ENCODE measurements at places on chromosomes 3 and 15.

GRCh38 chr3:62373714-62374333, 474 bp upstream of the FEZF2 start:
- no peak for DNase-seq

GRCh38 chr3:45011756-45012508, 14.2 kb upstream of the CLEC3B start:
- DNase-seq = no peak

DNA sequence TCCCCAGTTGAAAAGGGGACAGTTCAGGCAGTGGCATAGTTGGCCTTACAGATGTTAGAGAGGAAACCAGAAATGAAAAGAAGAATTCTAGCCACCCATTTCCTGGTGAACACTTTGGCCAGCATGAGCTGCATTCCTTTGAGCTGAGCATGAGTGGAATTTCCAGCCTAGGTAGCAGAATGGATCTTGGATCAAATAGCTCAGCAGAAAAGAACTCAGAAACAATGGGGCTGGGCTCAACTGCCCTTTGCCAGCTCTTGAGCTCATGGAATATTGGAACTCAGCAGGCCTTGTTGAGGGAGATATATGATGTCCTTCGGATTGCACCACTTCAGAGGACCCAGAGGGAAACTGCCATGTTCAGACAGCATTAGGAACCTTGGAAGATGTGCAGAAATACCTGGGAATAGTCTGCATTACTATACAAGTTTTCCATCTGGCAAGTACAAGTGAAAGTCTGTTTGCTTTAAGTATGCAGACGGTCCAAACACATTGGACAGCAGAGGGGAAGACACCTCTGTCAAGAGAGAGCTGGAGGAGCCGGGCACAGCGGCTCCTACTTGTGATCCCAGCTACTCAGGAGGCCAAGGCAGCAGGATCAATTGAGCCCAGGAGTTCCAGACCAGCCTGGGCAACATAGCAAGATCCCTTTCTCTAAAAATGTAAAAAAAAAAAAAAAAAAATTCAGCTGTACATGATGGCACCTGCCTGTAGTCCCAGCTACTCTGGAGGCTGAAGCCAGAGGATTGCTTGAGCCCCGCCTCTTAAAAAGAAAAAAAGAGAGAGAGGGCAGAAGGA, 3.1 kb upstream of the CDV3 start:
- DNase-seq = no peak

- DNase-seq = no peak
These were observed 148.9 kb upstream of the TBC1D5 start for GRCh38 chr3:17891139-17891856.

GRCh38 chr3:31210068-31210645, 315.7 kb upstream of the GADL1 start:
- no peak for DNase-seq

DNA sequence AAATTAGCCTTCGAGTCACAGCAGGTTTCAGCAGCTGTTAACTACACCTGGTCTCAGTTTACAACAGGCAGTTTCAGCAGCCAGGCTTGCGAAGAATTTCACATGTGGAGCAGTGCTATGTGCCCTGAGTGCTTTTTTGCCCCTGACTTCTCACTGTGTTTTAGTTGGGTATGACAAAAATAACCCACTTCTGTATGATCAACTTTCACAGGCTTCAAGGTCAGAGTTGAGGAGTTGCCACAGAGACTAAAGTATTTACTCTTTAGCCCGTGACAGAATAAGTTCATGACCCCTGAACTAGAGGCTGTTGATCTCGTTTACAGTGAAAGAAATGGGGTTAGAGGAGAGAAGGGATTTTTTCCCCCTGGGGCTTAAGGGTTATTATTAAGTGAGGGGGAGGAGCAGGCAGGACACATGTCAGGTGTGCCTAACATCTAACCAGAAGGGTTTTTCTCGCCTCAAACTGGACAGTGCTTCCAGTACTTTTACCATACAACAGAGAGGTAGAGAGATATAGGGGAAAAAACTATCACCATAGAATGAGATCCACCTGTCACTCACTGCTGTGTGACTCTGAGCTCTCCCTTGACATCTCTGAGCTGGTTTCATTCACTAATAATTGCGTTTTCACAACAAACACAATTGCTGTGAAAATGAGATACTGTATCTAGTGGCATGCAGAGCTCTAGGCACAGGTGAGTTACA, 14.0 kb upstream of the TOPBP1 start:
- DNase-seq = no peak

DNA sequence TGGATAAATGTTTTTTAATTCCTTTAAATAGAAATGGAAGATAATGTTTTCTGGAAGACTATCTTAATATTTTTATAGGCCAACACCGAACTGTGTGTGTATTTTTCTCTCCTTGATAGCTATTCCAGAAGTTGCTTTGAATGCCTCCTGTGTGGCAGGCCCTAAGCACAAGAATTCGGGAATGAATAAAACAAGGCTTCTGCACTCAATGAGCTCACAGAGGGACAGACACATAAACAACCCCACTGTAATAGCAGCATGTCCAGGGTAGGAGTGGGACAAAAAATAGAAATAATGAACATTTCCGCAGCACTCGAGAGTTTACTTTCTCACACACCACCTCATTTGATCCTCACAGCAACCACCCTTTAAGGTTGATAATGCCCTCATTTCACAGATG, 18.0 kb downstream of the SRGAP3 start:
- DNase-seq = no peak

GRCh38 chr3:4757575-4758248, 221.5 kb upstream of the BHLHE40 start:
- no peak for DNase-seq

DNA sequence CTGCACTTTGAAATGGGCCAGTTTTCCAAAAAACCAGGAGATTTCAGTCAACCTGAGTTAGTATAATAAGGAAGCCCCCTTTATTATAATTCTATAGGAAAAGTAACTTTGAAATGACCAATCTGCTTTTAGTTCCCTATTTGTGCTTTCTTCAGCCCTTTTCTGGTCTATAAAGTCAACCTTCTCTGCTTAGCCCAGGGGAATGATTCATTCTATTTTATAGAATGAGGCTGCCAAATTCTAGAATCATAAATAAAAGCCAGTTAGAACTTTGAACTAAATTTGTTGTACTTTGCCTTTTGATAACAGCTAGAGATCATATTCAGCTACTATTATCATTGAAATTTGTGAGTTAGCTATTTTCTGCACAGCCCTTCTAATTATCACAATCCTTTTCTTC, 24.7 kb downstream of the CIP2A start:
- DNase-seq = peak; percentile 10

DNA sequence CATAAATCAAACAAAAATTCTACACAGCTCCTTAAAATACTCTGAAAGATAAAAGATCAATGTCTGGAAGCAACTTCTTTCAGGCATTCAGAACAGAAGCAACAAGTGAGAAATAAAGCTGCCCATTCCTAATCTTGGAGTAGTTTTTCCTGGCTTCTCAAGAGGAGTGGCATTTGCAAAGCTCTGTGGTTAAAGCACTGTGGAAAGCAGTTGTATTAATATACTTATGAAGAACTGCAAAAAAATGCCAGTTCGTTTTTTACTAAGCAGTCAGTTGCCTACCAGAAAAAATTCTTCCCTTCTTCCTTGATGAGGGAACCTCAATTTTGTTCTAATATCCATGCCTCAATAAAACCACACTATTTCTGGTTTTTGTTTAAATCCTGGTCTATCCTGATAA, 197.8 kb downstream of the TNIK start:
- no peak for DNase-seq

GRCh38 chr3:148221303-148221702, 476.4 kb upstream of the AGTR1 start:
- no peak for DNase-seq

DNA sequence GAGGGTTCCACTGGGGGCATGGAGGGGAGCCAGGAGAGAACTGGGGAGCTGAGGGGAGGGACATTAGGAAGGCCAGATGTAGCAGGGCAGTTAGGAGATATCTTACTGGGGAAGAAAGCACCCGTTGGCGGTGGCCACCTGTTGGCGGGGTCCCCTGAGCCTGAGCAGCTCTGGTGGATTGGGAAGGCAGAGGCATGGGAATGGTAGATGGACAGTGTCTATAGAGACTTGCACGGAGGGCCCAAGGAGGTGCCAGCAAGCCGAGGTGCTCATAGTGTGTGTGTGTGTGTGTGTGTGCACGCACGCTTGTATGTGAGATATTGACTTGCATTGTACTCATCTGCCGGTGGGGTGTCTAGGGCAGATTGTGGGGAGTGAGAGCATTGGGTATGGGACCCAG, 179.0 kb downstream of the APBA2 start:
- DNase-seq = no peak

GRCh38 chr3:182063742-182064141, 352.0 kb downstream of the SOX2 start:
- no peak for DNase-seq

GRCh38 chr3:120438665-120439370, 12.0 kb downstream of the FSTL1 start:
- DNase-seq = no peak

- DNase-seq = no peak
These were observed 91.6 kb downstream of the FSIP1 start for GRCh38 chr15:39690881-39691634.

GRCh38 chr3:101279162-101279561, 41.2 kb downstream of the IMPG2 start:
- DNase-seq = no peak

DNA sequence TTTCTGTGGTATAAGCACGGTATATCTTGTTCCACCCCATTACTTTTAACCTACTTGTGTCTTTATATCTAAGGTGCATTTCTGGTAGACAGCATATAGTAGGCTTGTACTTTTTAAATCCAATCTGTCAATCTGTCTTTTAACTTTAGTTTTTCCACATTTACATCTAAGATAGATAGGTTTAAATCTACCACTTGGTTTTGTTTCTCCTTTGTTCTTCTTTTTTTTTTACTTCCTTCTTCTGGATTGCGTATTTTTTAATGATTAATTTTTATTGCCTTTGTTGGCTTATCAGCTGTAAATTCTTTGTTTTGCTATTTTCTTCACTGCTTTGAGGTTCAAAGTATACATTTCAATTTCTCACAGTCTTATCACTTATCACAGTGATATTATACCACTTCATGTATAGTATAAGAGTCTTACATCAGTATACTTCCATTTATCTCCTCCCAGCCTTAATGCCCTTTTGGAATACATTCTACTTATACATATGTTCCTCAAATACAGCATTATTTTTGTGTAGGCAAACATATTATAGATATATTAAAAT, 31.0 kb downstream of the IQCB1 start:
- no peak for DNase-seq

- DNase-seq = no peak
These were observed 74.6 kb downstream of the ARRDC4 start for GRCh38 chr15:98035134-98035533.

DNA sequence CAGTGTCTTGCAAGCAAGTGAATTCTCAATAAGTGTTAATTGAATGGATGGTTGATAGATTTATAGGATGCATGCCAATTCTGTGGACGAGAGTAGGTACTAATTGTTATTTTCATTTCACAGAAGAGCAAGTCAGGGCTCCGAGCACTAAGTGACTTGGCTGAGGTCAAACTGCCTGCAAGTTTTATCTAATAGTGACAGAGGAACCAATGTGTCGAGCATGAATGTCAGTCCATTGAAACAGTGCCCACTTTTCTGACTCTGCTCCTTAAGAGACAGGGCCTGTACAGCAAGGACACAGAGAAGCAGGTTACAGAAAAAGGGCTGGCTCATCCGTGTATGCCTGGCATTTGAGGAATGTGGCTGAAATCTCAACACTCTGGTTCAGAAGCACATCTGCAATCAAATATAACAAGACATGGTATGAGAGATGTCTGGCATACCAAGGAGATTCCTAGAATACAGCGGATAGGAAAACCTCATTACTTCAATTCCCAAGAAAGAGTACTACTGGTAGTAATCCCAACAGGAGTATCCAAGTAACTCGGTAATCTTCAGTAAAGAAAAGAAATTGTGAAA, 6.0 kb upstream of the B3GNT5 start:
- DNase-seq = no peak

DNA sequence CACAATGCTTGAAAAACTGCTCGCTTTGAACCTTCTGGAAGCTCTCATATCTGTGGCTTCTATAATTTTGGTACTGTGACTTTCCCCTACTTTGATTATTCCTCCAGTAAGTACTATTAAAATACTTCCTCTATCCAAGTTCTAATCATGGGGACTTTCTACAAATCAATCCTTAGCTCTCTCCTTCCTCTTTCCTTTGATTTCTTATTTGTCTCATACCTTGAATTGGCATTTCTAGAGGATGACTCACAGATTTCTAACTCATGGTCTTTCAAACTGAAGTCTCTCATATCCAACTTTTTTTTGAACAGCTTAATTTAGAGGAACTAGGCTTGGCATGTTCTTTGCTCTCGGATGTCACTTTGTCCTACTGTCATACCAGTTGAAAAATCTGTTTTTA, 241.8 kb downstream of the TBC1D5 start:
- no peak for DNase-seq

DNA sequence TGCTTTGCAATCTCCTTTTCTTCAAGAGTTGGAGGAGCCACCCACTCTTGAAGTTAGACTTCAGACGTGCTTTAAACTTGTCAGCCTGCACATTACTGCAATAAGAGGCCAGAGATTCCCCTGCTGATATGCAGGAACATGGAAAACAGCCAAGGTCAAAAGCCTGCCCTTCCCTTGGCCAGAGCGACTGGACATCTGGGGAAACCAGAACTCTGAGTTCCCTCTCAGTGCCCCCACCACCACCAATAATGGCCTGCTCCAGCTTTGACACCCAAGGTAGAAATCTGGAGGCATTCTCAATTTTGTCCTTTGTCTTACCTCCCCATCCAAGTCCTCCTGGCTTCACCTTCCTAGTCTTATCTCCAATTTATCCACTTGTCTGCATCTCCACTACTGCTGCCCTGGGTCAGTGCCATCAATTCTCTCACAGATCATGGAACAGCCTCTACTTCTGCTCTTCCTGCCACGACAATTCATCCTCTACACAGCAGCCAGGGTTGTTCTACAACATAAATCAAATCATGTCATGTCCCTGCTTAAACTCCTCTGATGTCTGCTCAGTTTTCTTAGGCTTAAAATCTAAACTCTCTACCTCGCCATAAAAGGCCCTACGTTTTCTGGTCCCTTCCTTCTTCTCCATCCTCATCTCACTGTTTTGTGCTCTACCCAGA, 191.6 kb upstream of the WNT5A start:
- DNase-seq = no peak

- DNase-seq = no peak
These were observed 34.4 kb upstream of the GLCE start for GRCh38 chr15:69126054-69126469.

DNA sequence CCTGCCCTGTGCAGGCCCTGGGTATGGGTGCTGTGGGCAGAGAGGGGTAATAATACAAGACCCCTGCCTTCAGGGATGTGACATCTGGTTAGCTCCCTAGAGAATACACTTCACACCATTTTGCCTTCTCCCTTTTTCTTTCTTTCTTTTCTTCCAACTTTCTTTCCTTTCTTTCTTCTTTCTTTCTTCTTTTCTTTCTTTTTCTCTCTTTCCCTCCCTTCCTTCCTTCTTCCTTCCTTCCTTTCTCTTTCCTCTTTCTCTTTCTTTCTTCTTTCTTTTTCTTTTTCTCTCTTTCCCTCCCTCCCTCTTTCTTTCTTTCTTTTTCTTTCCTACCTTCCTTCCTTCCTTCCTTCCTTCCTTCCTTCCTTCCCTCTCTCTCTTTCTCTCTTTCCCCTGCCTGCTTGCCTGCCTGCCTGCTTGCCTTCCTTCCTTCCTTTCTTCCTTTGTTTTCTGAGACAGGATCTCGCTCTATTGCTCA, 68.4 kb upstream of the ABHD17C start:
- no peak for DNase-seq

- no peak for DNase-seq
These were observed 47.9 kb downstream of the PEAK1 start for GRCh38 chr15:77371850-77372563.

Data from hematopoietic multipotent progenitor cell treated with erythropoietin and hydrocortisone succinate and interleukin-3 and kit ligand, for 17 days (in vitro differentiated cells).